ENCODE measurements at places on chromosomes 12 and 14.

- no peak for DNase-seq
Observed at GRCh38 chr12:49909826-49910225, 6.1 kb upstream of the FAIM2 start.

DNA sequence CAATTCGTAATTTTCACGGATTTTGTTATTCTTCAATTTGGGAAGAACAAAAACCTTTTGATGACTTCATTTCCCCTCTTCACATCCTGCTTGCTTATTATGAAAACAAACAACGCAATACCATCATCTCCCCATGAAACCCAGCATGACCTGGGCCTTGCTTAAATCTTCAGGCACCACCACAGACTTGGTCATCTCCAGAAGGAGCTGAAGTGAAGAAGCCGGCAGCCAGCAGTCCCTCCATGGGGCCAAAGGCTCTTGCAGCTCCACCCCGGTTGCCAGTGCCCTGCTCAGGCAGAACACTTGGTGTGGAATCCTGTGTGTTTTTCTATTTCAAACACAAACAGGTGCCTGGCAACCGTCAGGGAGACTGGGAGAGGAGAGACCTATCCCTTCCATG, 982.9 kb upstream of the TMEM132C start:
- no peak for DNase-seq

GRCh38 chr14:100864960-100865681, 38.4 kb downstream of the RTL1 start:
- DNase-seq = no peak

- peak; percentile 95 for DNase-seq
Observed at GRCh38 chr14:45253070-45253753, at the start of gene MIS18BP1. MIS18BP1 (minus strand) TSS chr14:45253202; CDS start chr14:45247286, 5,916 bp downstream.

GRCh38 chr12:1518591-1519516, 75.5 kb downstream of the FBXL14 start:
- DNase-seq = no peak

GRCh38 chr14:99256483-99256874, 15.5 kb downstream of the BCL11B start:
- no peak for DNase-seq

DNA sequence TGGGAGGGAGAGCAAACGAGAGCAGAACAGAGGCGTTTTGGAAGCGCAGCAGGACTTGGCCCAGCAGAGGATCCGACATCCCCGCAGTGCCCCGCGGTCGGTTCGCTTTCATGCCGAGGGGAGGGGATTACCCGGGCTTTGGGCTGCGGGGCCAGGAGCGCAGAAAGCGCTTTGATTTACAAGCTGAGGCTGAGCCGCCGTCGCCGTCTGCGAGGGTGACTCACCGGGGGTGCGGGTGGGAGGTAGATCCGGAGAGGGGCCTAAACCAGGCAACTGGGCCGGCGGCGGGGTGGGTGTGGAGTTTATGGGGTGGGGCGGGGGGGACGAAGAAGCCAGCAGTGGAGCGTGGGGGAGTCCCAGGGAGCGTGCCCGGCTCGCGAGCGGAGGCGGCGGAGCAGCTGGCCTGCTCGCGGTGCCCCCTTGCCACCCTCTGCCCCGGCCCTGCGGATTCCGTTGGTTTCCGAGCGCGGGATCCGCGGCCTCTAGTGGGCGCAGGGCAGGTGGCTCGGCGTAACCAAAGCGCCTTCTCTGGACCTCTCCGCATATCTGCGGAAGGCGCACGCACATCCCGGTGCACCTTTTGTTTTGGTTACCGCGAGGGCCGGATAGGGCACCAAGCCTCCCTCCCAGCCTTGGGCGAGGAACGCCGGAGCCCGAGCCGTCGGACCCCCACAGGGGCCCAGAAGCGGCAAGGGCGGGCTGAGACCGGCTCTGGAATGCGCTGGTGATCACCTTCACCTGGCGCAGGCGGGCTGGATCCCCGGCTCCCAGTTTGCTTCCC, 2.6 kb downstream of the SIX4 start:
- DNase-seq = peak; percentile 19

- DNase-seq = no peak
Observed at GRCh38 chr12:56414401-56414800, 34.8 kb downstream of the TIMELESS start.

DNA sequence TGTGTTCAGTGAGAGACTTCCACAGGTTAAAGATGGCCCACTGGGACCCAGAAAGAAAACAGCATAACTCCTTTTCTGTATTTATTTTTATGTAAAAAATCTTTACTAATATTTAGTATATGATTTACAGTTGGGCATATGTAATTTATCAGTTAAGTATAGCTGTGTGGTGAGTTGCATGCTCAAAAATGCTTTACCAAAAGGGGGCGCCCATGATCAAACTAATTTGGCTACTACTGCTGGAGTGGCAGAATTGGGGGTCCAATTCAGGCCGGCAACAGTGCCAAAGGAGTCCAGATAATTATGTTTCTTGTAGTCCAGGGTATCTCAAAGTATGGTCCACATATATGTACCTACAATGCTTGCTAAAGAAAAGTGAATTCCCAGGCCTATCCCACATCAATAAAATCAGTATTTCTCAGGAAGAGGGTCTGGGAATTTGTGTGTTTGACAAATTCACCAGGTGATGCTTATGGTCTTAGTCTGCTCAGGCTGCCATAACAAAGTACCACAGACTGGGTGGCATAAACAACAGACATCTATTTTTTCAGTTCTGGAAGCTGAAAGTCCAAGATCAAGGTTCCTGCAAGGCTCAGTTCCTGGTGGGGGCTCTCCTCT, 152.0 kb downstream of the KTN1 start:
- no peak for DNase-seq

GRCh38 chr12:97321621-97322020, 141.0 kb upstream of the RMST start:
- DNase-seq = no peak

DNA sequence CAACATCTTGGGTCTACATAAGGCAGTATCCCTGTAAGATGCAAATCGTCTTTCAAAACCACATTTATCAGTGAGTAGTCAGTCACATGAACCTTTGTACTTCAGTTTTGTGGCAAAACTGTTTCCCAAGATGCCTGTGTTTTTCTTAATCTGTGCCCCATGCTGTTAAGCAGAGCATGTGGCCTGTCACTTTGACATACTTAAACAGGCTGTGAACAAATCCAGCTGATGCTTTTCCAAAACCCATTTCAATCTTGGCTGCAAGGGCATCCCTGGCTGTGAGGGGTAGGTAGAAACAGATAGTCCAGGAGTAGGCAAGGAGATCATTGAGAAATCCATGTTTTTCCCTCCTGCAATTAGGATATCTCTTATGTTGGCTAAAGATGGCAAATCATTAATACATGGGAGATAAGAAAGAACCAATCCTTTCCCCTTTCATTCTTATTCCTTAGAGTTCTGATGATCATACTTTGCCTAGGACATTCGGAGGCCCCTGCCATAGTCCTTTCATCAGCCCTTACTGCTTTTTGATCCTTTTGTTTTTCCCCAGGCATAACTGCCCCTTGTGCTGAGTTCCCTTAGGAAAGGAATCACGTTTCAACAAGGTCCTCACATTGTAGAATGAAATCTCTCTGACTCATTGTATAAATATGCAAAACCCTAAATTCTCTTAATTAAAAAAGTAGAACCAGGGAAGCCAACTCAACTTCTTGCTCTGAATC, 121.1 kb upstream of the EEA1 start:
- no peak for DNase-seq

- no peak for DNase-seq
Observed at GRCh38 chr12:52632656-52633055, 14.3 kb upstream of the KRT73 start.

DNA sequence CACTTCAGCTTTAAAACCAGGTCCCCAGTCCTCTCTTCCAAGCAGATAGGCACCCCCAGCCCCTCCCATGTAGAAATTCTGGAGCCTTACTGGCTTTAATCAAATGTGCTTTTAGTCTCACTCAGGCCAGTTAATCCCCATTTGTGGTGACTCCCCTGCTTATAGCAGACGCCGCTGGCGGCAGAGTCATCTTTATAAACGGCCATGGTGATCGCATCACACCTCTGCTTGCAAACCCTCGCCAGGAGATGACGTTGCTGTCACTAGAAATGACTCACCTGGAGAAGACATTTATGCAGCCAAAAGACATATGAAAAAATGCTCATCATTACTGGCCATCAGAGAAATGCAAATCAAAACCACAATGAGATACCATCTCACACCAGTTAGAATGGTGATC, 369.3 kb downstream of the VRK1 start:
- no peak for DNase-seq

- DNase-seq = no peak
Observed at GRCh38 chr12:124625867-124626675, 58.7 kb upstream of the NCOR2 start.

GRCh38 chr14:33794791-33795305, 156.0 kb downstream of the EGLN3 start:
- DNase-seq = no peak

GRCh38 chr12:8596561-8596960, 16.1 kb downstream of the AICDA start:
- DNase-seq = no peak

DNA sequence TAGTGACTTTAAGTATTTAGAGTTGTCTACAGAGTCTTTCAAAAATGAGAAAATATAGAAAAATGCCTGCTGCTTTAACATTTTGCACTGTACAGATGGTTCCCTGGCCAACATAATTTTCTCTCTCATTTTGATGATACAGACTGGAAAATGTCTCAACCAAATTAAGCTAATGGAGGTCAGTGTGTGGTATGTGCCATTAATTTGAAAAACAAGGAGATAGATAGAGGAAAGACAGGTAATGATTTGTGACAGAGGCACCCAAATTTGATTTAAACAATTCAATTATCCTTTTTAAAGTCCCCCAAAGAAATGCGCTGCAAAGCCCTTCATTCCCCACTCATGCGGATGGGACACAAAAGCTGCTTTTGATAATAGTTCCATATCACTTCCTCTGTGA, 140.0 kb downstream of the ASCL1 start:
- DNase-seq = no peak

DNA sequence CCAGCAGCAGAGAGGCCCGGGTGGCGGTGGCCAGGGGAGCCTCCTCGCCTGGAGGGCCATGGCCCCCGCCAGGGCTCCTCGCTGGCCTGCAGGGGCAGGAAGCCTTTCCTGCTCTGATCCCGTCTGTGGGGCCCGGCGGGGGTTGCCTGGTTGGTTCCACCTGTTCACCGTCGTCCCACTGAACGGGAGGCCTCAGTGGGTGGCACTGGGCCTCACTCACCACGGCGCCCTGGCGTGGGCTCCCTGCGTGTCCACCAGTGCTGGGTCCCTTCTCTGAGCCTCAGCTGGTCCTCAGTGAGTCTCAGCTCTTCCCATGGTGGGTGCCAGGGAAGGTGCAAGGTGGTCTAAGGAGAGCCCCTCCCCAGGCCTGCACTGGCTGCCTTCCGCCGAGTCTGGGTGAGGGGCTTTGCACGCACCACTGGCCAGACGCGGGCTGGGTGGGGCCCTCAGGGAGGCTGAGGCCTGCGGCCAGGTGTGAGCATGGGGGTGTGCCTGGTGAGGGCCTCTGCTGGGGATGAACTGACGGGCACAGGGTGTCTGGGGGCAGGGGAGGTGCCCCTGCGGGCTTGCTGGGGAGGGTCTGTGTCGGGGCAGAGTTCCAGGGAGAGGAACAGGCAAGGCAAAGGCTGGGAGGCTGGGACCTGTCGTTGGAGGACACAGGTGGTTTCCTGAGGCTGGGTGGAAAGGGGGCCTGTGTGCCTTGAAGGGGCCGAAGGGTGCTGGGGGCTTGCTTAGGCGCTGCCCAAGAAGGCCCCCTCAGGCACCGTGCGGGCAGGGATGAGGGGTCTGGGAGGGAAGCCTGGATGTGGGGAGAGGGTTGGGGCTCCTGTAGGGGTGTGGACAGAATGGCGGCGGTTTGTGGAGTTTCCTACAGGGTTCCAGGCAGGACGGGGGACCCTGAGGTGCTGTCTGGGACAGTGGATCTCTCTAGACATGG, 339.8 kb downstream of the TMEM121 start:
- DNase-seq = no peak

- DNase-seq = no peak
Observed at GRCh38 chr12:59677857-59678256, 82.0 kb downstream of the SLC16A7 start.

GRCh38 chr14:61140872-61141271, 140.3 kb downstream of the TMEM30B start:
- no peak for DNase-seq

- no peak for DNase-seq
Observed at GRCh38 chr12:121038861-121039668, at the start of gene OASL. OASL (minus strand) TSS chr12:121039246; CDS start chr12:121038971, 275 bp downstream.

GRCh38 chr12:1575408-1576401, 18.7 kb downstream of the FBXL14 start:
- DNase-seq = no peak

- no peak for DNase-seq
Observed at GRCh38 chr12:11723993-11724392, 74.5 kb downstream of the ETV6 start.

- no peak for DNase-seq
Observed at GRCh38 chr12:1457901-1458300, 136.5 kb downstream of the FBXL14 start.

DNA sequence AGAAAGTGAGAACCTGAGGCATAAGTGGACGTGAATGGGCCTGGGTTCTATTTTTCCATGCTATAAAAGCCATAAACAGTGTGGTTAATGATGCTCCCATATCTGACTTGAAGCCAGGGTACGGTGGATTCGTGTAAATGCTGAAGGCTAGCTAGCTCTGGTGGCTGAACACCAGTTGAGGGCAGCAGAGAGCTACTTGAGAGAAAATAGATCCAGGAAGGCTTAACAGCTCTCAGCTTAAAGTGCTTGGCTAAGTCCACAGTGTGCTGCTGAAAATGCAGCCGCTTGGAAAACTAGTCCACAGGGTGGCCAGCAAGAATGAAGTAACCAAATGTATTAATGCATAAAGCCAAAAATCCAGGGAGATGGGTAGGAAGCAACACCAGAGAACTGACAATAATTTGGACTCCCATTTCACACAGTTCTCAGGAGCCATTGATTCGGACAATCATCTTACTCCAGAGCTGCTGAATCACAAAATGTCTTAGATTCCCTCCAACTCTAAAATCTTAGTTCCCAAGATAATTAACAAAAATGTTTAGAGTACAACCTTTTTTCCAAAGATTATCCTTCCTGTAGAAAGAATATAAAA, 15.0 kb upstream of the FOXG1 start:
- no peak for DNase-seq

DNA sequence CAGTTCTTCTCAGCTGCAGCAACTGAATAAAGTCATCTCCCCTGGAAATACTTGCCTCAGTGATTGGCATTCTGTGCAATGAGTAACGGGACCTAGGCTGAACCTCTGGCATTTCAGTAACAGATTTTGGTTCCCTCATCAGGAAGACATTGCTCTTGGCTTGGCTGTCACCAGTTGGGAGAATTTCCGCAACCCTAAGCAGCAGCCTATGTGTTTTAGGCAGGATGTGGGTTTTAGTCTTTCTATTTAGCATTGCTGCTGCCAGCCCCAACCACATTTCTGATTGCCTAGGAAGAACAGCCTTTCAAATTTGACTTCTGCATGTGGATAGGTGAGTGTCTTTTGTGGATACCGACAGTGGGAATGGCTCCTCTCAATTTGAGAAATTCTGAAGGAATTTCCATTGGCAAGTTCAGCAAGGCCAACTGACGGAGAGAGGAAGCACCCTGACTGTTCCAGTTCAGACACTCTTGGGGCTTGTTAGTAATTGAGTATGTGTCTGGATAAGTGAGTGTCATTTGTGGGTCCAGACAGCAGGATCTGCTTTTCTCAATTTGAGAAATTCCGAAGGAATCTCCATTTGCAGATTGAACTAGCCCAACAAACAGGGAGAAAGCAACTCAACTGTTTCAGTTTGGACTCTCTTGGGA, 19.0 kb upstream of the CLEC2A start:
- DNase-seq = no peak
